Endothelial cell (in vitro differentiated cells): ENCODE measurements at places on chromosomes 6 and 20. TPM values are rescaled to one million over a fixed set of nuclear protein-coding genes. Genes with fewer than 3 reads are reported as not detected.

GRCh38 chr6:135141728-135142127, 39.4 kb upstream of the MYB start:
- DNase-seq: no peak

DNA sequence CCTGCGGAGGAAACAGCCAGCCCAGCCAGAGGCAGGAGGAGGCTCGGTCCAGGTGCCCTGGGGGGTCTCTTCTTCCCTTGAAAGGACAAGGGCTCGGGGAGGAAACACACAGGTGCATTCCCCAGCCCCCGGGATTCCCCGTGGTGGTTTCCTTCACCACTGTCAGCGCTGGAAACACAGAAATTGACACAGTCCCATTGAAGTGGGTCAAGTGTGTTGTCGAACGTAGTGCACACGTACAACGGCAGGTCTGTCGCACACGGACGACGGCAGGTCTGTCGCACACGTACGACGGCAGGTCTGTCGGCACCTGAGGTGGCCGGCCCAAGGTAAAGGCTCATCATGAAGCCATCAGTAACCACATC, 80.9 kb downstream of the DLL1 start:
- no peak for DNase-seq

DNA sequence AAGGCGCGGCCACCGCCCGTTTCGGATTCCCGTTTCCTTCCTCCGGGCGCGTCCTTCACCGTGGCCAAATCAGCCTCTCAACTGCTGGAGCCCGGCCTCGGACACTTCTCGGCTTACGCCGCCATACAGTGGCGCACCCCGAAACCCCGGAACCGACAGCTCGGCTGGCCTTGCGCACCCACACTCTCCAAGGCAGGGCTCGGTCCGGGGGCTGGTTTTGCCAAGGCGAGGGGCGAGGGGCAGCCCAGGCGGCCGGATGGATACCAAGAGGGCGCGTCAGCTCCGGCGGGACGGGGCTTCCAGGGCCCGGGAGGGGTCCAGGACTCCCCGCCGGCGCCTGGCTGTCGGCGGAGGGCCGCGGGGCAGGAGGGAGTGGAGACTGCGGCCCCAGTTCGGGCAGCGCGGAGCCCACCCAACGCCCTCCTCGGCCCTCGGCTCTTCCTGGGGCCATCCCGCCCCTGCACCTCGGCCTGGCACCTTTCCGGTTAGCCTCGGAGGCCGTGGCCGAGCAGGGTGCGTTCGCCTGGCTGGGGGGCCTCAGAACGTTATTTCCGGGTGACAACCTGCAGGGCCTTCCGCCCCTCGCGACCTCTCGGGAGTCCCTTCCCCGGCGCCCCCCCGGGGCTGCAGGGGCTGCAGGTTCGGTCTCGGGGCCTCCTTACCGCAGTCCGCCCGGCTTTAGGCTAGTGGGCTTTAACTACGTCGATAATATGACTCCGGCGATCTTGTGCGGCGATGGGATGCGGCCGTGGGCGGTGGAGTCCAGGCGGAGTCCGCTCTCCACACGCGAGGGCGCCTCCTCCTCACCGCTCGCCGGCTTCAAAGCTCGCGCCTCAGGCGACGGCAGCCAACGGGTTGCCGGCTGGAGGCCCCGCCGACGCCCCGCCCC, 697 bp upstream of the CEP43 start:
- DNase-seq: peak; percentile 53

GRCh38 chr20:20554951-20555350, 157.5 kb downstream of the RALGAPA2 start:
- DNase-seq: no peak

- no peak for DNase-seq
Observed at GRCh38 chr6:88619951-88620350, 343.5 kb downstream of the RNGTT start.

DNA sequence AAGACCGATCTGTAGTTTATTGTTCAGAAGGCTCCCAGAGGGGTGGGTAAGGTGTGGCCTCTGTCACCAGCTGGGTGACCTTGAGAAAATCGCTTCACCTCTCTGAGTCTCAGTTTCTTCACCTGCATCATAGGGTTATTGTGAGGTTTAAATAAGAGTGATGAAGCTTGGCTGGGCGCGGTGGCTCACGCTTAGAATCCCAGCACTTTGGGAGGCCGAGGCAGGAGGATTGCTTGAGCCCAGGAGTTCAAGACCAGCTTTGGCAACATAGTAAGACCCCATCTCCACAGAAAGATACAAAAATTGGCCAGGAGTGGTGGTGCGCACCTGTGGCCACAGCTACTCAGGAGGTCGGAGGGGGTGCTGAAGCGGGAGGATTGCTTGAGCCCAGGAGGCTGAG, 36.0 kb downstream of the VSTM2L start:
- no peak for DNase-seq

DNA sequence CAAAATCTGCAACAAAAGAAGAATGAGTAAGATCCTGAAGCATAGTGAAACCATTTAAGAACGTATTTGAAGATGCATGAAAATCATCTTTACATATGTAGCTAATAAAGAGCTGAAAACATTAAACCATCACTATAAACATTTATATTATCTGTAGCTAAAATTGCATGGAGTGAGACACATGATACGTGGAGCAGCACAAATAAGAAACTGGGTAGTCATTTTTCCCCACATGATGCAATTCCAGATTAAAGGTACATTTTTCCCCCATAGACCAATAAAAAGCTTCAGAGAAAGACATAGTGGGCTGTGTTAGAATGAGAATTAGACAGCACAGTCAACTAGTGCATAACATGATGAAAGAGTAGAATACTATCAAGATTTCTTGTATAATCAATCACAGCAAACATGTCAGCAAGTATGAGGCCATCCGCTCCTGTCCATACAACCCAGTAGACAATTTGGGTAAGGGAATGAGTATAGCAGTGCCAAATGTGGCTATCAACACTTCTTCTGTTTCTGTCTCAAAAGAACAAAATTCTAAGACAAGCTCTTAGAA, 67.0 kb downstream of the RSPO3 start:
- DNase-seq: no peak

DNA sequence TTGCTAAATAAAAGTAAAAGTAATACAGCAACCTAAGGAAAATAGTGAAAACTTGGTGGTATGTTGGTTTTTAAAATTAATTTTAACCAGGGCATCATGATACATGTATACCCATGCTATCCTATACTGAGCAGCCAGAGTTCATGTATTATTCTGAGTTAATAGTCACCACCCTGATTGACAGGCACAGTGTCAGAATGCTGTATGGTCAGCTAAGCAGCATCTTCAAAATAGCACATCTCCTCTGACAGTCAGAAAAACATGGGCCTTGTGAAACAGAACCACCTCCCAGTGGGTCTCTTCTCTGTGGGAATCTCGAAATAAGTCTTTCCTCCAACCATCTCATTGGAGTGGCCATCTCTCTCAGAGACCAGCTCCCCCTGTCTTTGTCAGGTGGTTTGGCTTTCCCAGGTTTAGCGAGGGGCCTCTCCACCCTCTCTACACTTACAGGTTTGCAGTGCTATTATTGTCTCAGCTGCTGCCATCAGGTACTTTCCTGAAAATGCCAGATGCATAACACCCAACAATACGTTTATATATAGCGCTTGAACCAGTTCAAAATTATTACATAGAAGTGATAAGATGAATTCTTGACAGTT, 47.1 kb upstream of the RNF8 start:
- no peak for DNase-seq

GRCh38 chr6:106318061-106318460, 7.5 kb downstream of the ATG5 start:
- no peak for DNase-seq

DNA sequence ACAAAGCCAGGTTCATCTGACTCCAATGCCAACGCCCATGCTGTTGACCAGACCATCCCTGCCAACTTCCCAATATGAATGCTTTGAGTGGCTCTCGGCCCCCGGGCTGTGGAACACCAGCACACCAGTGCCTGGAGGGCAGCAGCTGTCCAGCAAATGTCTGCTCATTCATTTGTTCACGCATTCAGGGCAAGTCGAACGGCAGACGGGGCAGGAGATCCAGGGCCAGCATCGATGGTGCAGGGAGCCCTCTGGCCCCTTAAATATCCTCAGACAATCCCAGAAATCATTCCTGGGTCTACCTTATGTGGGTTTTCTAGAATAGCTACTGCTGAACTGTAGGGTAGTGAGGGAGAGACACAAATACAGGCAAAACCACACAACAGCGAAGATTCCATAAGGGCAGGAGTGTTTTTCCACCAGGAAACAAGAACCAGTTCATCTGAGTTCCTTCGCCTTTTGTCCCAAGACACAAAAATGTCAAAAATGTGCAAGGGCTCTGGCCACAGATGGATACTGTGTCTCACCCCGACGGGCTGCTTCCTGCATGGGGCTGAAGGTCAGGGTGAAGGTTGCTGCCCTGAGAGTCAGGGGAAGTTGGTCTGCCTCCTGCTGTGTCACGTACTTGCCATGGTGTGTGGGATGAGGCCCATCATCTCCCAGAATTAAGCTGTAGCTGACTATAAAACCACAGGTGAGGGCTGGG, 15.5 kb downstream of the RIPOR3 start:
- DNase-seq: no peak

GRCh38 chr6:104182811-104183210, 676.9 kb downstream of the HACE1 start:
- DNase-seq: no peak

GRCh38 chr20:50169329-50169823, 15.9 kb upstream of the PEDS1 start:
- DNase-seq: peak; percentile 83

DNA sequence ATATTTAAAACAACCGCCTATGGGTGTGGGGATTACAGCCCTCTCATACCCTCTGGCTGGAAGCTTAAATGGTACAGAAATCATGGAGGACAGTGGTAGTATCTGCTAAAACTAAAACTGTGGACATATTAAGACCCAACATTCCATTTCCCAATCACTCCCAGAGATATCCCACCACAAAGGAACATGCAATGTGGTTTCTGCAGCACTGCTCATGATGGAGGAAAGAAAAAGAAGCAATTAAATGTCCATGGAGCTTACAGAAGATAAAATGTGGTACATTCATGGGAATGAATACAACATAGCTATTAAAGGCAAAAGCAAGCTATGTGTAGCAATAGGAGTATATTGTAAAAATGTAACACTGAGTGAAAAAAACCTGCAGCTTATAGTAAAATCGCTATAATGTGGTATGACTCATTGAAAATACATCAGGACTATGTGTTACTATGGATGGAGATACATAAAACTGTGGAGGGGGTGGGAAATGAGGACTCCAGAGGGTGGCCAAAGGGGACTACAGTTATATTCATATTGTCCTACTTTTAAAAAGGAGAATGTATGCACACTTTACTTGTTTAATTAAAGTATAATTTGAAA, 22.9 kb upstream of the NNAT start:
- DNase-seq: no peak

DNA sequence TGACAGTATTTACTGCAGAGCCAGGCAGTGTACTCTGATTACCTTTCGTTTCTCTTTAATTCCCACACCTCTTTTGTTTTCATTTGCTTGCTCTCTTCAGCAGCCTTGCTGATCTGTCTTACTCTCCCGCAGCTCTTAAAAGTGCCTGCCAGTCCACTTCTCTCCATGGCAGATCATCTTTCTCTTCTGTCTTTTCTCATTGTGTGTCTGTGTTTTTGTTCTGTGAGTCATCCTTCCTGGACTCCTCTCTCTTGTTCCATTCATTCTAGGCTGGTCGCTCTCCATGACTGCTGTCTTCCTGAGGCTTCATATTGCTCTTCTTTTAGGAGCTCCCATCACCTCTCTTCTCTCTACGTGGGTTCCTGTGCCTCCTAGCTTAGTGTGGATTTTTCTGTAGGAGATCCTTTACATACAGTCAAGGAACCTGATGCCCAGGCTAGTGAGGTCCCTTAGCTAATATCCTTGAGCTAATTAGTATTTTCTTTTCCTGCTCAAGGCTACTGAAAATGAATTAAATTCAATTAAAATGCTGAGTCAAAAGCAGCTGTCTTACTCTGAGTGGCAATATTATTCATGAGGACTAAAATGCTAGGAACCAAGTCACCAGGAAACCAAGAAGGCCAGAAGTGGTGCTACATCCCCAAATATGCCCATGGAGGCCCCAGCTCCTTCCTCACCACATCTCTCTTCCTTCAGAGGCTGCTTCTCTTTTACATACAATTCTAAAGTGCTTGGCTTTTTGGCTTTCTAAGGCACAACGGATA, 86.1 kb downstream of the SLX4IP start:
- no peak for DNase-seq

DNA sequence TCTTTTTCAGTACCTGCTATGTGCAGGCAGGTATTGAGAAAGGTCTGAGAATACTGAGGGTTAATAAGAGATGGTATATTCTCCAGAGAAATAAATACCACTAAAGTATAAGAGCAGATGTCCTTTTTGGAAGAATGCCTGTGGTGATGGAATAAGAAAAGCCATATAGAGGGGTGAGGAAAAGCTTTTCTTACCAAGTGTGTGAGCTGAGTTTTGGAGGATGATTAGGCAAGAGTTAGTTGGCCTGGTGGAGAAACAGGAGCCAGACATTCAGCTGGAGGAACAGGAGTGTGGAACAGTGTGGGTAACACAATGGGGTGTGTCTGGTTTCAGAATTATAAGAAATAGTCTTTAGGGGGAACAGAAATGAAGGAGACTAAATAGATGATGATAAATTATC, 19.9 kb downstream of the ZNF451 start:
- no peak for DNase-seq

- no peak for DNase-seq
Observed at GRCh38 chr20:34262488-34263288, 21.5 kb downstream of the ASIP start.

The DEFB113 gene
- not detected for total RNA-seq

The C6orf141 gene
- 0.77 TPM for total RNA-seq

The ARFGEF3 gene
- total RNA-seq: 6.4 TPM

The METTL24 gene
- total RNA-seq: 6.5 TPM

The GPR6 gene
- total RNA-seq: not detected

The SPATS1 gene
- not detected for total RNA-seq

The SLC29A1 gene
- 142 TPM for total RNA-seq

The C6orf132 gene
- total RNA-seq: 0.87 TPM
